ENCODE measurements at places on chromosomes 5 and 9. TPM values are rescaled to one million over a fixed set of nuclear protein-coding genes. Genes with fewer than 3 reads are reported as not detected.

DNA sequence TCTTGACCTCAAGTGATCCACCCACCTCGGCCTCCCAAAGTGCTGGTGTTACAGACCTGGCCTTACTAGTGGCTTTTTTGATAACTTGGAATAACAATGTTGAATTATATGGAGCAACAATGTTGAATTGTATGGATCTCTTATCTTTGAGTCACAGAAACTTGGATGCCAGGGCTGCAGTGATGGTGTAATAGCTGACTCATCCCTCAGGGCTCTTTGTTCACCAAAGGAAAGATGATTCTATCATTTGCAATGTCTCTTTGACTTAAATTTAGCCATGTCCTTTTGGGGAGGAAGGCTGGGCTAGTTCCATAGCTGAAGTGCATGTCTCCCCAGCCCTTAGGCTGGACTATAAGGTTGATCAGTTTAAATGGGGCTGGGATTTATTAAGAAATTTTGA is 172.3 kb downstream of the PDZD2 start:
- no peak for DNase-seq
- peaks cover 23% of the 10 kb centered on the region for H3K27me3 ChIP-seq
- H3K4me1 ChIP-seq: no peaks in the 10 kb centered on the region

DNA sequence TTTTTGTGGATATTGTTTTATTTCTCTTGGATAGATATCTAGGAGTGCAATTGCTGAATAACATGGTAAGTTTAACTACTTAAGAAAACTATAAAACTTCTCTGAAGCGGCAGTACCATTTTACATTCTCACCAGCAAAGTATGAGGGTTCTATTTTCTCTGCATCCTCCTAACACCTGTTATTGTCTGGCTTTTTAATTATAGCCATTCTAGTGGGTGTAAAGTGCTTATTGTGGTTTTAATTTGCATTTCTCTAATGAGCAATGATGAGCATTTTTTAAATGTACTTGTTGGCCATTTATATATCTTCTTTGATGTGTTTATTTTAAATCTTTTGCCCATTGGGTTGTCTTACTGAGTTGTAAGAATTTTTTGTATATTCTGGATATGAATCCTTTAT is 28.7 kb downstream of the SMIM32 start:
- H3K36me3 ChIP-seq: peaks cover 56% of the 10 kb centered on the region
- H3K27ac ChIP-seq: no peak overlapping the region
- H3K4me1 ChIP-seq: no peaks in the 10 kb centered on the region
- H3K4me3 ChIP-seq: no peak overlapping the region
- no peaks in the 10 kb centered on the region for H3K27me3 ChIP-seq

- H3K4me1 ChIP-seq: peaks cover 88% of the 10 kb centered on the region
- H3K27me3 ChIP-seq: no peaks in the 10 kb centered on the region
- peaks cover 27% of the 10 kb centered on the region for H3K36me3 ChIP-seq
- peak overlapping the region; percentile 2 for H3K4me3 ChIP-seq
- H3K27ac ChIP-seq: peak overlapping the region; percentile 87
- DNase-seq: no peak
These were observed 52.9 kb downstream of the ARHGAP26 start for GRCh38 chr5:142823126-142823525.

The DOCK8 gene
- total RNA-seq: 0.15 TPM

GRCh38 chr5:138654281-138654867 is 79.2 kb upstream of the HSPA9 start:
- peak; percentile 42 for DNase-seq
- H3K4me1 ChIP-seq: peaks cover 31% of the 10 kb centered on the region
- H3K4me3 ChIP-seq: no peak overlapping the region
- H3K36me3 ChIP-seq: peaks cover 6% of the 10 kb centered on the region
- peak overlapping the region; percentile 40 for H3K27ac ChIP-seq

DNA sequence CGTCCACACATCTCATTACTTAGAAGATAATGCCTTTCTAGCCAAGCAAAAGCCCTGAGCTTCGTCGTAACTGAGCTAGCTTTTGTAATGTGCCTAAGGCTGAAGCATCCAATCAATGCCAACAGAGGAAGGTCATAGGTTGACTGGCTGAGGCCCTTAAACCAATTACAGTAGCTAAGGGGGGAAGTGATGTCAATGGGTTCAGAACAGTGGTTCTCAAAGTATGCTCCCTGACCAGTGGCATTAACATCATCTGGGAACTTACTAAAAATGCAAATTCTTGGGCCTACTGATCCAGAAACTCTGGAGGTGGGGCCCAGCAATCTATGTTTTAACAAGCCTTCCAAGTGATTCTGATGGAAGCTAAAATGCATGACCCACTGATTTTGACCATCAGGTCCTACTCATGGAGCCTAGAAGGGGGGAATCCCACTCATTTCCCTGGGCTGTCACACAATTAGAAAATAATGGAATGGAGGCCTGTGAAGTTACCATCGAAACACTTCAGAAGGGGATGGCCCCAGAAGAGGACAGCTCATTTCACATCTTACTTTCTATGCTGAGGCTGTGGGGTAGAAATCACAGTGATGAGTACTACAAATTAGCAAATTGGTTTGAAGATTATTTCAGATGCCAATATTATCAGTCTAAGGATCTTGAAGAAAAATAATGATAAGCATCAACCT is 4.8 kb upstream of the VLDLR start:
- no peak for DNase-seq
- no peak overlapping the region for H3K4me3 ChIP-seq
- H3K27me3 ChIP-seq: no peaks in the 10 kb centered on the region
- peaks cover 15% of the 10 kb centered on the region for H3K4me1 ChIP-seq
- no peak overlapping the region for H3K27ac ChIP-seq
- H3K36me3 ChIP-seq: peaks cover 12% of the 10 kb centered on the region

The CRB2 gene
- total RNA-seq: not detected

The GZMA gene
- not detected for total RNA-seq

The GMCL2 gene
- total RNA-seq: not detected

DNA sequence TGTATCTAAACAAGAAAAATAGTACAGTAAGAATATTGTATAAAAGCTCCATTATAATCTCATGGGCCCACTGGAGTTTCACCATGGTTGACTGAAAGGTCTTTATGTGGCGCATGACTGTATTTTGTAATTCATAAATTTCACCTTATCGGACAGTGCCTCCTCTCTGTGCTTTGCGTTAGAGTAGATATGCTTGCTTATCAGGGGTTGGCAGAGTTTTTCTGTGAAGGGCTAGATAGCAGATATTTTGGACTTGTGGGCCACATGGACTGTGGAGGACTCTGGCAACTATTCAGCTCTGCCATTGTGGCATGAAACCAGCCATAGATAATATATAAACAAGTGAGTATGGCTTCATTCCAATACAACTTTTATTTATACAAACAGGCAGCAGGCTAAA is 23.2 kb downstream of the GAPVD1 start:
- no peak overlapping the region for H3K27ac ChIP-seq
- H3K4me3 ChIP-seq: no peak overlapping the region
- no peaks in the 10 kb centered on the region for H3K4me1 ChIP-seq
- no peaks in the 10 kb centered on the region for H3K27me3 ChIP-seq

GRCh38 chr9:14097215-14097614 is 216.7 kb downstream of the NFIB start:
- peak overlapping the region; percentile 94 for H3K27ac ChIP-seq
- peak; percentile 30 for DNase-seq
- no peaks in the 10 kb centered on the region for H3K27me3 ChIP-seq
- peaks cover 21% of the 10 kb centered on the region for H3K36me3 ChIP-seq
- peak overlapping the region; percentile 69 for H3K4me3 ChIP-seq
- H3K4me1 ChIP-seq: peaks cover 22% of the 10 kb centered on the region

The PCDHB14 gene
- total RNA-seq: 6.3 TPM

The TARS1 gene
- 168 TPM for total RNA-seq

- H3K27me3 ChIP-seq: peaks cover 26% of the 10 kb centered on the region
- H3K27ac ChIP-seq: no peak overlapping the region
- H3K36me3 ChIP-seq: no peaks in the 10 kb centered on the region
- no peaks in the 10 kb centered on the region for H3K4me1 ChIP-seq
- H3K4me3 ChIP-seq: no peak overlapping the region
These were observed 252.9 kb upstream of the MPDZ start for GRCh38 chr9:13532407-13532806.

- H3K27me3 ChIP-seq: no peaks in the 10 kb centered on the region
- DNase-seq: no peak
- H3K27ac ChIP-seq: no peak overlapping the region
- H3K4me3 ChIP-seq: no peak overlapping the region
These were observed 16.0 kb downstream of the DYNC2I2 start for GRCh38 chr9:128640603-128641002.

The ZBED3 gene
- 12.3 TPM for total RNA-seq

The AP3B1 gene
- total RNA-seq: 65.8 TPM

DNA sequence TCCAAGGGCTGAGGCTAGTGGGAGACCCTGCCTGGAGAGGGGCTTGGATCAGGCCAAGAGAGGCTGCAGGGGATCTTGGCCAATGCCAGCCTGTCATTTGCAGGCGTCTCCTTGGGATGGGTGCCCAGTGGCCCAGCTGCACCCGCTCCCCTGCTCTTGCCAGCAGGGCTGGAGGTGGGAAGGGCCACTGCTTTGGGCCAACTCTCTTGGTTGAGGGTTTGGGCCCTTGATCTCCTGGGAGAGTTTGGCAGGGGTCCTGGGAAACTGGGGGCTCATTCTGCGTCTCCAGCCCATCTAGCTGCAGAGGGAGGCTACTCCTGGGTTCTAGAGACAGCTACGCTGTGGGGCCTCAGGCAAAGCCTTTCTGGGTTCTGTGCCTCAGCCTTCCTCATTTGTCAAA is 10.5 kb downstream of the PSD2 start:
- no peaks in the 10 kb centered on the region for H3K4me1 ChIP-seq
- DNase-seq: no peak
- H3K36me3 ChIP-seq: no peaks in the 10 kb centered on the region
- peaks cover 90% of the 10 kb centered on the region for H3K27me3 ChIP-seq
- H3K4me3 ChIP-seq: no peak overlapping the region
- no peak overlapping the region for H3K27ac ChIP-seq

DNA sequence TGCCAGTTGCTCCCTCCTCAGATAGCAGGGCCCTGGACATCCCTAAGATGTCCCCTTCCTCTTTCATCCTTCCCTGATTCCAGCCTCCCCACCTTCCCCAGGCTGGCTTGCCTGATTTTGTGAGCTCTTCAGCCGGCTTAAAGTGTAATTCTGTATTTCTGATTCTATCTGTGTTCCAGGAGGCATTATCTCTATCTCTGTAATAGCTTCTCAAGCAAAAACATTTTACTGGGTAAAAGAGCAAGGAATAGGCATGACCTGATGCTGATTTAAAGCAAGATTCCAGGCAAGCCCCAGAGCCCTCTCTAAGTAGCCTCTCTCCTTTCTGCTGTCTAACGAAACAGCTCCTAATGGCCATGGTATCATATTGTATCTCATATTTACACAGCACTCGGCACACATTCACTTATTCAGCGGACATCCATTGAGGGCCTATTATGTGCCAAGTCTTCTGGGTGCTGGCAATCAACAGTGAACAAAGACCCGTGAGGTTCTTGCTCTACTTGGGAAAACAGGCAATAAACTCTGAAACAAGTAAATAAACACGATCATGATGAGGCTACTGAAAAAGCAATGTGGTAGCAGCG is 100.9 kb upstream of the MSX2 start:
- no peaks in the 10 kb centered on the region for H3K36me3 ChIP-seq
- H3K4me3 ChIP-seq: no peak overlapping the region
- H3K27me3 ChIP-seq: no peaks in the 10 kb centered on the region
- peaks cover 7% of the 10 kb centered on the region for H3K4me1 ChIP-seq
- no peak for DNase-seq
- H3K27ac ChIP-seq: no peak overlapping the region

DNA sequence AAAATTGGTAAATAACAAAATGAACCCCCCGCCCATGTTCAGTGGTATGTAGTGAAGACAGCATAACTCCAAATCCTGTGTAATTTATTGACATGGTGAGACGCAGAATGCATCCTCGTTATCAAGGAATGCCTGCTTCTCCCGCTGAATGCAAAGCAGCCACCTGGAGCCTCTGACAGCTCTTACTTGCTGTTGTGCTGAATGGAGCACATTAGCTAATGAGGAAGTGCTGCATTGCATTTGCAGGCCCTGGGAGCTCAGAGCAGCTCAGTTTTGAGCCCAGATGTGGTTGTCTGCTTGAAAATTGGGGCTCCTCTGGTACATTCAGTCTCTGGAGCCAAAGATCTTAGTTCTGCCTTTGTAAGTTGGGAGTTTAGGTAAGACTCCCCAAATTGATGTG is 28.9 kb downstream of the PLAC8L1 start:
- no peak overlapping the region for H3K27ac ChIP-seq
- H3K36me3 ChIP-seq: peaks cover 5% of the 10 kb centered on the region
- H3K4me3 ChIP-seq: no peak overlapping the region
- H3K27me3 ChIP-seq: no peaks in the 10 kb centered on the region

The SEPTIN8 gene
- 40.4 TPM for total RNA-seq

- DNase-seq: no peak
- H3K4me1 ChIP-seq: no peaks in the 10 kb centered on the region
- no peak overlapping the region for H3K27ac ChIP-seq
- peaks cover 16% of the 10 kb centered on the region for H3K27me3 ChIP-seq
- no peaks in the 10 kb centered on the region for H3K36me3 ChIP-seq
These were observed 379.4 kb upstream of the SGCD start for GRCh38 chr5:155947394-155948062.

- no peak for DNase-seq
- no peak overlapping the region for H3K4me3 ChIP-seq
- peaks cover 47% of the 10 kb centered on the region for H3K4me1 ChIP-seq
- H3K27me3 ChIP-seq: no peaks in the 10 kb centered on the region
- peaks cover 17% of the 10 kb centered on the region for H3K36me3 ChIP-seq
- H3K27ac ChIP-seq: peak overlapping the region; percentile 8
These were observed 80.6 kb downstream of the ADRB2 start for GRCh38 chr5:148906968-148907367.

The C5orf58 gene
- total RNA-seq: not detected

GRCh38 chr5:153880106-153880505 is 158.6 kb downstream of the FAM114A2 start:
- H3K36me3 ChIP-seq: no peaks in the 10 kb centered on the region

- DNase-seq: no peak
- no peaks in the 10 kb centered on the region for H3K27me3 ChIP-seq
- H3K27ac ChIP-seq: no peak overlapping the region
- no peaks in the 10 kb centered on the region for H3K4me1 ChIP-seq
- no peak overlapping the region for H3K4me3 ChIP-seq
These were observed 113.8 kb downstream of the ERCC6L2 start for GRCh38 chr9:95989297-95989696.

The ADAMTSL1 gene
- total RNA-seq: not detected

DNA sequence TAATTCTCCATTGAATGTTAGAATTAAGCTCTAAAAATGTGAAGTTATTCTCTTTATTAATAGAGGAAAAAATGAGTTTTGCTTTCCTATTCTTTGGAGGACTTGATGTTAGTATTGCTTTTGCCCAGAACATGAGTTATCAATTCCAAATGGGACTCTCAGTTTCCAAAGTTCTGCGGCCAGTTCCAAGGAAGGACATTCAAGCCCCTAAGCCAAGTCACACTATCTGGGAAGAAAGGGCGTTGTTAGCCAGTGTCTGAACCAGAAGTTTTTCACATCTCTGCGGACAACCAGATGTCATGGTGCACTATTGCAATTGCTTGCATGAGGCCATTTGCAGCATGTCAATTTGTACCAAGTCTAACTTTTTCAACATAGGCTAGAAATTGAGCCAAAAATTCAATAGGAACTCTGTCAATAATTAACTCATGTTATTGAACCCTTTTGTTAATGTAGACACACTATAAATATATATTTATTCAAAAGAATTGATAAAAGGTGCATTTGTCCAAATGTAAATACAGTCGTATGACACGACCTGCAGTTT is 183.3 kb upstream of the PIK3R1 start:
- H3K4me1 ChIP-seq: peaks cover 46% of the 10 kb centered on the region
- no peak for DNase-seq
- H3K36me3 ChIP-seq: no peaks in the 10 kb centered on the region
- H3K4me3 ChIP-seq: no peak overlapping the region
- H3K27me3 ChIP-seq: no peaks in the 10 kb centered on the region

The ZNF879 gene
- 1.4 TPM for total RNA-seq

All from Calu3 (cell line).